IPS DF 19.7 (cell line): ENCODE measurements at places on chromosomes 2 and 18.

GRCh38 chr18:4358618-4359017 lies 96.5 kb downstream of the DLGAP1 start:
- peak; percentile 68 for DNase-seq

DNA sequence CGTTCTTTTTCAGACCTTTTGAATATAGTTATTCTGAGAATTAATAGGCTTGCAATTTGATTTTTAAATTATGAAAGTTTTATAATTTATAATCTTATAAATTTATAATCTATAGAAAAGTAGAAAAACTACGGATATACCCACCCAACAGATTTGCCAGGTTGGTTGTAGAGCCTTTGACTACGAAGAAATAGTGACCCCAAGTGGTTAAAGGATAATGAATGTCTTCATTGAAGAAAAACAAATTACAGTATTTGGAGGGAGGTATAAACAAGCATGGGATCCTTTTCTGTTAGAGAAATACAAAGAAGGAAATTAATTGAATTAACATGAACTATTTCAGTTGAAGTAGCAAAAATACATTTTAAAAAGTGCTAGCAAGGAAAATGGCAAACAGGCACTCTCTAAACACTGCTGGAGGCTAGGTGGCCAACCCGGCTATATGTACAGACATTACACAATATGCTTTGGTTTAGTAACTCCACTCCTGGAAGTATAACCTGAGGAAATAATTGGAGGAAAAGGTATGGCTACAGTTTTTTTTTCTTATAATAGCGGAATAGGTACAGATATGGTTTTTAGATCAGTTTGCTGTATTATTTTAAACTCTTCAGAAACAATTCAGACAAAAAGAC lies 110.9 kb downstream of the MIB1 start:
- DNase-seq, result no peak

DNA sequence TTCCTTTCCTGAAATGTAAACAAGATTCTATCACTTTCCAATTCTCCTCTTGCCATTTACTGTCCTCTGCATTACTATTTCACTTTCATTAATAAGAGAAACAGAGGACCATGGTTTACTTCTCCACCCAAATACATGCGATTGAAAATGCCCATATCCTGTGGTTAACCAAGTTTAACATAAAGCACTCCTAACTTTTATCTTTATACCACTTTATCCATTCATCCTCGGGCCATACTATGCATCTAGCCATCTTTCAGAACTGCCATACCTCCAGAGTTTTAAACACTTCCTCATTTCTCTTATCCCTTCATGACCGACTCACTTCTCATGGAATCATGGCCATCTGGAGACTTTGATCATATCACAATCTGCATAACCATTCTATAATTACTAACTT lies 1182.3 kb downstream of the CNTNAP5 start:
- DNase-seq, result no peak

- no peak for DNase-seq
These were observed 119.2 kb downstream of the ANKRD44 start for GRCh38 chr2:197191177-197191939.

GRCh38 chr18:60596928-60597327 lies 224.4 kb upstream of the MC4R start:
- DNase-seq, result no peak

GRCh38 chr2:128778843-128779242 lies 460.2 kb upstream of the HS6ST1 start:
- DNase-seq, result no peak

- no peak for DNase-seq
These were observed 60.8 kb downstream of the MFSD6 start for GRCh38 chr2:190468814-190469569.

GRCh38 chr18:45837283-45838070 lies 12.0 kb downstream of the SIGLEC15 start:
- peak; percentile 23 for DNase-seq

GRCh38 chr18:53665701-53666100 lies 558.8 kb downstream of the MBD2 start:
- no peak for DNase-seq

- DNase-seq, result no peak
These were observed 206.7 kb downstream of the AFF3 start for GRCh38 chr2:99935662-99936061.

- no peak for DNase-seq
These were observed 32.7 kb downstream of the SCRN3 start for GRCh38 chr2:174428214-174428613.

DNA sequence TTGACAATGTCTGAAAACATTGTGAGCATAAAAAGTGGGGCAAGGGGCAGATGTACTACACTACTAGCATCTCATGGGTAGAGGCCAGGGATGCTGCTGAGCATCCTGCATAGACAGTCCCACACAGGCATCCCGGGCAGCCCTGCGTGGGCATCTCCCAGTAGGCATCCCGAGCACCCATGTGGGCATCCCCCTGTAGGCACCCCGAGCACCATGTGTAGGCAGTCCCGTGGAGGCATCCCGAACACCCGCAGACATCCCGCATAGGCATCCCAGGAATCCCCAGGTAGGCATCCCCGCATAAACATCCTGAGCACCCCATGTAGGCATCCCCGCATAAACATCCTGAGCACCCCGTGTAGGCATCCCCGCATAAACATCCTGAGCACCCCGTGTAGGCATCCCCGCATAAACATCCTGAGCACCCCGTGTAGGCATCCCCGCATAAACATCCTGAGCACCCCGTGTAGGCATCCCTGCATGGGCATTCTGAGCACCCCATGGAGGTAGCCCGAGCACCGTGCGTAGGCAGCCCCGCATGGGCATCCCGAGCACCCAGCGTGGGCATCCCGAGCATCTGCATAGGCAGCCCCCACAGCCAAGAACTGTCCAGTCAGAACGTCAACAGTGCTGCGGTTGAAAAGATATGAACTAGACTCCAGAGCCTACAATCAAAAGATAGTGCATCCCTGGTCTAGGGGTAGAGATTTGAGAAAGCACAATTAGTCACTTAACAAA lies 273.5 kb downstream of the NBAS start:
- DNase-seq, result peak; percentile 5

DNA sequence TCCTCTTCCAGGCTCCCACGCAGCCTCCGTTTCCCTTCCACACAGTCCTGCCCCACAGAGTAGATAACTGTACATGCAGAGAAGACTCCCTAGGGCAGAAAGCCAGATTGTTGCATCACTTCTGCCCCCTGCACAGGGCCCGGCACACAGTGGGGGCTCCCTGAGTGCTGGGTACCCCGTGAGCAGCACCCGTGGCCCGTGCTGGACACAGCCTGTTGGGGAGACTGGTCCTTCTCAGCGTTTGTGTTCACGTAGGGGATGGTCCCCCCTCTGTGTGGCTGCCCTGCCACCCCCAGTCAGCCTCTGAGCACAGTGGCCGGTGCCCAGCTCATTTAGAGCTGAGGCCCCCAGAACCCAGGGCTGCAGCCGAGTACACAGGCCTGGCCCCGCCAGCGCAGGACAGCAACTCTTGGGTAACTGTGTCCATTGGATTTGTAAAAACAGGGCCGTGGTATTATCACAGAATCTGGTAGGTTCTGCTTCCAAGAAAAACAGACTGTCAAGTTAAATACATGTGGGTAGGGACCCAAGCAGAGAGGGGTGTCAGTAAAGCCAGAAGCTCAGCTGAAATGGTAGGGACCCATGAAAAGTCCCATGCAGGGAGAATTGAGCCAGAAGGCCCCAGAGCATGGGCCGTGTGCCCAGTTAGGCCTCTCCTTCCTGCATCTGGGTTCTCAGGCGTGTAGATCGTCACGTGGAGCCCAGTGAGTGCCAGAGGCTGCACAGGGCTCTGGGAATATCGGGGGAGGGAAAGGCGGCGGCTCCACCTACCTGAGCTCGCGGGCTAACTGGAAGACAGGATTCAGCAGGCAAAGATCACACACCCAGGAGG lies 257.3 kb downstream of the ATAD2B start:
- DNase-seq, result no peak

DNA sequence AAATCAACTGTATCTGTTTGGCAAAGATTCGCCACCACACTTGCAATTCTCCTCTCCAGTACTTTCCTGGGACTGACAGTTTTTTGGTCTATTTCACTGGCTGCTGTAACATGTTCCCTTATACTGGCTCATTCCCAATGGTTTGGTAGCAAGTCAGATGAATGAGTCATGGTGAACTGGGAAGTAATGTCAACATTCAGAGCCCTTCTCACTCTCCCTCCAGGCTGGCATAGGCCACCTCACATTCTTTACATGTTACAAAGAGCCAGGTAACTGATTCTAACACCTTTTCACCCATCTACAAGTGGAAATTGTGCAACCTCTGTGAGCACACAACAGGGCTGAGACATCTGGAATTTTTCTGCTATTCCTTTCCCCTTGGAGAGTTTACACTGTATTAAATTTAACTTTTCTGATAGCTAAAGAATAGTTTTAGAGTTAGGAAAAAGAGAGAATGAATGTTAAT lies 111.3 kb upstream of the TLK1 start:
- DNase-seq, result no peak

- DNase-seq, result no peak
These were observed 234.0 kb downstream of the EPHA4 start for GRCh38 chr2:221337957-221338685.

GRCh38 chr2:190366248-190366753 lies 22.9 kb downstream of the INPP1 start:
- DNase-seq, result no peak

DNA sequence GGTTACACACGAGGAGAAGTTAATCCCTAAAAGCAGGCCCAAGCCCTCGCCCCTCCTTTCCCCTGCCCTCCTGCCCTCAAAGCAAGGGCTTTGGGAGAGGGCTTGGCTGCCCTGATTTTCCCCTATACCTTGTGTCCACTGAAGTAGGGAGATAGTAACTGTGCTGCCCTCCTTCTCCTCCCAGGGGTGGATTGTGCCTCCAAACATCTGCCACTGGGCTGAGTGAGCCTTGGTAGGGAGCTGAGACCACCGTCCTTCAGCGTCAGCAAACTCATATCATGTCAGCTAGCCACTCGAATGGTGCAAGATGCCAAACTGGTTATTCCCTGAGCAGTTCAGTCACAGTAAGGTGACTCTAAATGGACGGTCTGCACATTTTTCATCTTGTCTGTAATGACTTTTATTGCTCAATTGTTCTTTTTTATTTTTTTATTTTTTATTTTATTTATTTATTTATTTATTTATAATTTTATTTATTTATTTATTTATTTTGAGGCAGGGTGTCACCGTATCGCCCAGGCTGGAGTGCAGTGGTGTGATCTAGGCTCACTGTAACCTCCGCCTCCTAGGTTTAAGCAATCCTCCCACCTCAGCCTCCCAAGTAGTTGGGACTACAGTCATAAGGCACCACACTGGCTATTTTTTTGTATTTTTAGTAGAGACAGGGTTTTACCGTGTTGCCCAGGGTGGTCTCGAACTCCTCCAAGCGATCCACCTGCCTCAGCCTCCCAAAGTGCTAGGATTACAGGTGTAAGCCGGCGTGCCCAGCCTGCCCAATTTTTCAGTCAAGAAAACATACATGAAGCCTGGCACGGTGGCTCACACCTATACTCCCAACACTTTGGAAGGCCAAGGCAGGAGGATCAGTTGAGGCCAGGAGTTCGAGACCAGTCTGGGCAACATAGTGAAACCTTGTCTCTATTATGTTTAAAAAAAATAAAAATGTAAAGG lies 8.7 kb downstream of the PCBP1 start:
- DNase-seq, result no peak

DNA sequence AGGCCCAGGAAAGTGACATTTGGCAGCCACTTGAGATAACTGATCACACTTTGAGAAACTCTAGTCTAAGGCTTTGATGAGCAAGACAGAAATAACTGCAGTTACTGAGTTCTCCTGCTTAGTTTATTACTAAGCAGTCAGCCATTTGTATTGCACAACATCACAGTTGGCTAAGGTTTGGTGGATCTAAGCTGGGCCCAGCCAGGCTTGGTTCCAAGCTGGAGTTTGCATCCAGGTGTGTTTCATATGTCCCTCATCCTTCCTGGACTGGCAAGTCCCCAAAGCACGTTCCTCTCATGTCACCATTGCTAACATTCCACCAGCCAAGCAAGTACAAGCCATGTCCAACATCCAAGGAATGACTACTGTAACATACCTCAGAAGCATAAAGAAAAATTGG lies 71.3 kb upstream of the ZNF532 start:
- DNase-seq, result no peak

- no peak for DNase-seq
These were observed 90.6 kb downstream of the USP34 start for GRCh38 chr2:61380056-61380881.

GRCh38 chr2:218878926-218879761 lies 1.5 kb upstream of the WNT10A start:
- no peak for DNase-seq

DNA sequence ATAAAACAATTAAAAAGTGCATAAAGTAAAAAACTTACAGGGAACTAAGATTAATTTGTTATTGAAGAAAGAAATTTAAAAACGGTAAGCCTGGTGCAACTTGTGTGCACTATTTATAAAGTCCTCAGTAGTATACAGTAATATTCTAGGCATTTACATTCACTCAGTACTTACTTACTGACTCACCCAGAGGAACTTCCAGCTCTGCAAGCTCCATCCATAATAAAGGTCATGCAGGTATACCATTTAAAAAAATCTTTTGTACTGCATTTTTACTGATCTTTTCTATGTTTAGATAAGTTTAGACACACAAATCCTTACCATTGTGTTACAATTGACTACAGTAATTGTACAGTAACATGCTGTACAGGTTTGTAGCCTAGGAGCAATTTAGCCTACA lies 51.5 kb upstream of the NXPH2 start:
- no peak for DNase-seq

DNA sequence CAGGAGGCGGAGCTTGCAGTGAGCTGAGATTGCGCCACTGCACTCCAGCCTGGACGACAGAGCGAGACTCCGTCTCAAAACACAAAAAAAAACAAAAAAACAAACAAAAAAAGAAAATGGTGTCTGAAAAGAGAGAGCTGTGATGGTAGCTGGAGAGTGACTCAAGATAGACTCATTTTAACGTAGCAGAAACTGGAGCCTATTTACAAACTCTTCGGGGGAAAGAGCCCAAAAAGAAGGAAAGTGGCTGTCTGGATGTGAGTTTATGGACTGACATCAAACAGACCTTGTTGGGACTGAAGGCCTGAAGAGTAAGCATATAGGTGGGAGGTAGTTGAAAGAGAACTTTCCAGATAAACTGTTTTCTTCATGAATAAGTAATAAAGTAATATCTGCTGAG lies 51.8 kb downstream of the LIMS1 start:
- no peak for DNase-seq

- DNase-seq, result peak; percentile 33
These were observed 466.9 kb upstream of the HNRNPA3 start for GRCh38 chr2:176745543-176746200.

GRCh38 chr18:24000613-24001490 lies 13.7 kb upstream of the TTC39C start:
- DNase-seq, result no peak

- peak; percentile 83 for DNase-seq
These were observed 754.9 kb downstream of the RNF144A start for GRCh38 chr2:7672027-7672684.

GRCh38 chr2:100518801-100519200 lies 44.0 kb upstream of the PDCL3 start:
- no peak for DNase-seq

- no peak for DNase-seq
These were observed 456.6 kb upstream of the UBE2E3 start for GRCh38 chr2:180523621-180524340.

DNA sequence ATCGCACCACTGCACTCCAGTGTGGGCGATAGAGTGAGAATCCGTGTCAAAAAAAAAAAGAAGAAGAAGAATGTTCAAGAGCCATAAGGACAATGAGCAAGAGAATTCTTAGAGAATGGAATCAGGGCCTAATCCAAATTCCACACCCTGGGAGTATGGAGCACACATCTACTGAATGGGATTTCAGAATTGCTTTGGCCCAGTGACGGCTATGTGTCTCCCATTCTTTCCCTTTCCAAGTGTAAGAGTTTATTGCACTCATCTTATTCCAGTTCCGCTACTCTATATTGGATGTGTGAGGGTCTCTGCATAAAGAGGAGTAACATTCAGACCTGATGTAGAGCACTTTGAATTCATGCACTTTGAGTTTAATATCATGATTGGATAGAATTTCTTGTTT lies 5.9 kb upstream of the RBM43 start:
- DNase-seq, result no peak
